GM23248 (cell line): ENCODE measurements at places on chromosomes 7 and 10. TPM values are rescaled to one million over a fixed set of nuclear protein-coding genes. Genes with fewer than 3 reads are reported as not detected.

VENTX gene
- not detected in 2 replicates for polyA plus RNA-seq

KIAA1549 gene
- 2.1 and 2.2 TPM in 2 replicates for polyA plus RNA-seq

EBLN1 gene
- polyA plus RNA-seq: not detected in 2 replicates

AS3MT gene
- 0.49 and 1.2 TPM in 2 replicates for polyA plus RNA-seq

ELMO1 gene
- polyA plus RNA-seq: not detected in 2 replicates

PSD gene
- 0.95 and 1.8 TPM in 2 replicates for polyA plus RNA-seq

AKR1C4 gene
- not detected in 2 replicates for polyA plus RNA-seq

ARHGAP22 gene
- polyA plus RNA-seq: 41.9 and 42.4 TPM in 2 replicates
